Activated T-helper 2 cell treated with anti-CD3 and anti-CD28 coated beads, Interferon-gamma antibody, Interleukin-2, Interleukin-4, amounts not matched to agents 10 μg/mL and 5 μg/mL and 100 μg/mL, durations not matched to agents 14 hours and 24 hours and 36 hours (primary cell): ENCODE measurements at places on chromosomes 2 and 18.

DNA sequence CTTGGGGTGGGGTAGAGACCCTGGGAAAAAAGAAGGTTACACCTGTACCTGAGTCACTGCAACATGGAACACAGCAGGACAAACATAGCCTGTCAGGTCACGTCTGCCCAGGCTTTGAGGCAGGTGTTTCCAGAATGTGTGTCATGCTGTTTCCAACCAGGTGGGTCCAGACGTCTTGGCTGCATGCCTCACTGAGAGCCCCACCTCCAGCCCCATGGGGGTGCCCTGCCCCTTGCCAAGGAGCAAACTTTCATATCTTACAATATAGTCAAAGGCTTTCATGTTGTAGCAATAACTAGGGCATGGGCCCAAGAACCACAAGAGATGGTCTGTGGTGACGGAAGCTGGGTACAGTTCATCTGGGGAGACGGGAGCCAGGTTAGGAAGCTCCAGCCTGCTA, 499.7 kb downstream of the BCL11A start:
- H3K36me3 ChIP-seq, result no peaks in the 10 kb centered on the region
- no peak for DNase-seq
- H3K4me3 ChIP-seq, result no peak overlapping the region
- H3K27me3 ChIP-seq, result no peaks in the 10 kb centered on the region
- no peaks in the 10 kb centered on the region for H3K4me1 ChIP-seq

DNA sequence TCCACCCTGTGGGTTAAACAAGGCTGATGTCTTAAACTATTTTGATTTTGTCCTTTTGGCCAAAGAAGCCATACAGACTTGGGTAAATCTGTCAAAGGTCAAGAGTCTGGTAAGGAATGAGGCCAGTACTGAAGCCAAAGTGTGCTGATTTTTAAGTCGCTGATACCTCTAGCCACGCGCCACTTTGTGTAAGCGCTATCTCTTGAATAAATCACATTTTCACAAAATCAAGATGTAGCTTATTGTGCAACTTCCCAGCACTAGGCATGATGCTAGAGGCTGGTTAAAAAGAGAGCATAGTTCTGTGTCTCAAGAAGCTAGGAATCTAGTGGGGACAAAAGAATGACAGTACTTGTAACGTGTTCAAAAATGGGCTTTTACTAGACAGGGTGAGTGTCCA, 510.6 kb upstream of the RAB6C start:
- no peak overlapping the region for H3K27ac ChIP-seq
- H3K4me3 ChIP-seq, result no peak overlapping the region
- no peaks in the 10 kb centered on the region for H3K4me1 ChIP-seq
- no peak for DNase-seq
- no peaks in the 10 kb centered on the region for H3K27me3 ChIP-seq
- no peaks in the 10 kb centered on the region for H3K36me3 ChIP-seq

GRCh38 chr2:236223675-236224074, 40.5 kb downstream of the ASB18 start:
- H3K36me3 ChIP-seq, result no peaks in the 10 kb centered on the region
- no peaks in the 10 kb centered on the region for H3K4me1 ChIP-seq
- no peak overlapping the region for H3K27ac ChIP-seq
- DNase-seq, result no peak

DNA sequence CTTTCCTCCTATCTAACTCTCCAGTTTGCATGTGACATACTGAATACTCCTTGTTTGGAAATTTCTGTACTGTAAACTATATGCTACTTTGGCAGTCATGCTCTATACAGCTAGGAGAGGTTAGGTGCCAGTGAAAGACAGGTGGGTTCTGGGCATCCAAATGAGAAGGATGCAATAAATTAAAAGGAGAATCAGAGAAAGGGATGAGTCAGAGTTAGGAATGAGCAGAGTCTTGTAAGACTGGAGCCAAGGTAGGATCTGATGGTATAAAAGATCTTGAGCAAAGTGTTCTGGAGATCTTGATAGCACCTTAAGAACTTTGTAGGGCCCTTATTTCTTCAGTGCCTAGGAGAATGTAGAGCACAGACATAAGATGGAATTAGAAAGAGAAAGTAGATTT, 58.7 kb upstream of the STAM2 start:
- no peaks in the 10 kb centered on the region for H3K4me1 ChIP-seq
- H3K27me3 ChIP-seq, result no peaks in the 10 kb centered on the region
- H3K36me3 ChIP-seq, result no peaks in the 10 kb centered on the region
- no peak for DNase-seq
- no peak overlapping the region for H3K27ac ChIP-seq

GRCh38 chr2:135667045-135667444, 74.6 kb upstream of the UBXN4 start:
- no peaks in the 10 kb centered on the region for H3K27me3 ChIP-seq
- H3K27ac ChIP-seq, result no peak overlapping the region
- peaks cover 32% of the 10 kb centered on the region for H3K36me3 ChIP-seq
- no peak overlapping the region for H3K4me3 ChIP-seq

- DNase-seq, result no peak
- peaks cover 9% of the 10 kb centered on the region for H3K36me3 ChIP-seq
- peaks cover 24% of the 10 kb centered on the region for H3K4me1 ChIP-seq
- H3K4me3 ChIP-seq, result no peak overlapping the region
These were observed 2.3 kb downstream of the EML4 start for GRCh38 chr2:42171396-42171980.

GRCh38 chr2:43937269-43937820, 58.4 kb downstream of the LRPPRC start:
- H3K4me1 ChIP-seq, result peaks cover 24% of the 10 kb centered on the region
- no peaks in the 10 kb centered on the region for H3K27me3 ChIP-seq
- no peak for DNase-seq
- no peak overlapping the region for H3K4me3 ChIP-seq
- H3K36me3 ChIP-seq, result peaks cover 64% of the 10 kb centered on the region

- no peak overlapping the region for H3K27ac ChIP-seq
- DNase-seq, result no peak
- H3K27me3 ChIP-seq, result no peaks in the 10 kb centered on the region
- H3K4me1 ChIP-seq, result no peaks in the 10 kb centered on the region
- H3K36me3 ChIP-seq, result no peaks in the 10 kb centered on the region
These were observed 766.1 kb upstream of the SALL3 start for GRCh38 chr18:78213361-78213994.

DNA sequence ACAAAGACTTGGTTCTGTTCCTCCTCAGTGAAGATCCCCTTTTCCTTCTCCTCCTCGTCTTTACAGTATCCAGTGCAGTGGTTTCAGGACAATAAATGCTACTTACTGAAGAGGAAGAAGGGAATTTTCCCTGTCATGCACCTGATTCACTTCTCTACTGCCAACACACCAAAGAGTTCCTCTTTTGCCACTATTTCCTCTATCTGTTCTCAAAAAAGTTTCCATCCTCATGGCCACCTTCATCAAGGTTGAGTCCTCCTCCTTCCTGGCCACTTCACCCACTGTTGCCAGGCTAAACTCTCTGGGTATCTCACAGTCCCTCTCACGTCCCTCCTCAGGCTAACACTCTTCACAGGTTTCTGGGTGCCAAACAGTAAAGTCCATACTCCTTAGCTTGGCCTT, 41.7 kb downstream of the PLEKHM3 start:
- no peak for DNase-seq
- H3K36me3 ChIP-seq, result no peaks in the 10 kb centered on the region
- no peak overlapping the region for H3K27ac ChIP-seq
- H3K4me1 ChIP-seq, result peaks cover 9% of the 10 kb centered on the region
- no peak overlapping the region for H3K4me3 ChIP-seq

DNA sequence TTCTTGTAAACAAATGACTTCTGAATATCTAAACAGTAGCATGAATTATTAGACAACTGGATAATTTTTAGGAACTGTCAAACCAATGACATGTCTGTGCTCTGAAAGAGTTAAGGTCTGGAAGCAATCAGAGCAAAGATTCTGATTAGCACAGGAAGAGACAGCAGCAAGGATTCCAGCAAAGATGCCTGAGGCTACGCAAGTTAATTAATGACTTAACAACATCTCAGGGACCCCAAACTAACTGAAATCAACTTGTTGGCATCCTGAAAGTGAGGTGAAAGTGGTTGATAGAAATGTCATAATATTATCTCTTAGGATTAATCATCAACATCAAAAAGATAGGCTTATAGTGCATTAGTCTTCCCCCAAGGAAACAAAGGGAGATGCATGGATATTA, 123.3 kb upstream of the TMEM200C start:
- no peaks in the 10 kb centered on the region for H3K36me3 ChIP-seq
- peaks cover 12% of the 10 kb centered on the region for H3K4me1 ChIP-seq
- no peak overlapping the region for H3K4me3 ChIP-seq
- no peak for DNase-seq

DNA sequence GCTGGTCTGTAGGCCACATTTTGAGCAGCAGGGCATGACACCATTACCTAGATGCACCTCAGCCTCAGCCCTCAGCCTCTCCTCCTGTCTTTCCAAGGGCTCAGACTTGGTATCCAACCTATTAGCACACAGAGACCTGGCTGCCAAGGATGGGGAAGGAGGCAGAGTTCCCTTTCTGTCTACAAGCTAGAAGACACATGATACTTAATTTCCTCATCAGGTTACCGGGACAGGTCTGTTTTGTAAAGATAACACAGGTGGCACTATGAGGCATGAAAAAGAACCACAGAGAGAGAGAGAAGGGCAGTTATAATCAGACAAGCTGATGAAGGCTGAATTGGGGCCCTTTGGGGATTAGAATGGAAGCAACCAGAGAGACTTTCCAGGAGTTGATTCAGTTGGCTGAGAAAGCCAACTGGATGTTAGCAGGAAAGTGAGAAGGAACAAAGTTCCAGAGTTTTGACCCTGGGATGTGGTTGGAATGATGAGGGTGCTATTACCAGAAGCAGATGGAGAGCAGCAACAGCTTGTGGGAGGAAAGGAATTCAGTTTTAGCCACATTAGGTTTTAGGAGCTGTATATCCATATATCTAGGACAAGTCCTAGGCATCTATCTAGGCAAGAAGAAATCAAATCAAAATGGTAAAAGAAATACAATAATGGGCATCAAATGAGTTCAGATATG, 46.0 kb upstream of the RMND5A start:
- H3K36me3 ChIP-seq, result no peaks in the 10 kb centered on the region
- H3K4me1 ChIP-seq, result no peaks in the 10 kb centered on the region

GRCh38 chr2:241030883-241031282, 32.5 kb downstream of the SNED1 start:
- H3K27ac ChIP-seq, result no peak overlapping the region
- peaks cover 3% of the 10 kb centered on the region for H3K36me3 ChIP-seq
- H3K4me3 ChIP-seq, result no peak overlapping the region
- no peaks in the 10 kb centered on the region for H3K27me3 ChIP-seq
- DNase-seq, result no peak
